ENCODE measurements at places on chromosomes 12 and 14.

GRCh38 chr14:26180221-26180620 is 417.6 kb downstream of the NOVA1 start:
- DNase-seq: no peak

GRCh38 chr12:123288751-123289346 is 17.2 kb upstream of the CDK2AP1 start:
- DNase-seq: no peak

DNA sequence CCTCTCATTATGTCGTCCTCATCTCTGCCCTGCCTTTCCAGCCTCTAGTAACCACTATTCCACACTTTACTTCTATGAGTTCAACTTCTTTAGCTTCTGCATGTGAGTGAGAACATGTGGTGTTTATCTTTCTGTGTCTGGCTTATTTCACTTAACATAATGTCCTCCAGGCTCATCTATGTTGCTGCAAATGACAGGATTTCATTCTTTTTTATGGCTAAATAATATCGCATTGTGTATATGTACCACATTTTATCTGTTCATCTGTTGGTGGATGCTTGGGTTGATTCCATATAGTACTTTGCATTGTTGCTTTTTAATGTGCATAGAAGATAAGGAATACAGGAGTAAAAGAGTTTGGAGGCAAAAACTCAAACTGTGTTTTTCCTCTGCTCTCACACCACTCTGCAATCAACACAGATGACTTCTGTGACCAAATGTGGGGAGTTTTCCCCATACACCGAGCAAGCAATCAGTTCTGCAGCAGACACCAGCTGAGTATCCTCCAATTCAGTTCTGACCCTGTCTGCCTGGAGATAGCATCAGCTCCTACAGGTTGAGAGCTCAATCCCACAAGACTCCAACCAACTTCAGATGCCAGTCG is 24.6 kb upstream of the FLVCR2 start:
- no peak for DNase-seq

DNA sequence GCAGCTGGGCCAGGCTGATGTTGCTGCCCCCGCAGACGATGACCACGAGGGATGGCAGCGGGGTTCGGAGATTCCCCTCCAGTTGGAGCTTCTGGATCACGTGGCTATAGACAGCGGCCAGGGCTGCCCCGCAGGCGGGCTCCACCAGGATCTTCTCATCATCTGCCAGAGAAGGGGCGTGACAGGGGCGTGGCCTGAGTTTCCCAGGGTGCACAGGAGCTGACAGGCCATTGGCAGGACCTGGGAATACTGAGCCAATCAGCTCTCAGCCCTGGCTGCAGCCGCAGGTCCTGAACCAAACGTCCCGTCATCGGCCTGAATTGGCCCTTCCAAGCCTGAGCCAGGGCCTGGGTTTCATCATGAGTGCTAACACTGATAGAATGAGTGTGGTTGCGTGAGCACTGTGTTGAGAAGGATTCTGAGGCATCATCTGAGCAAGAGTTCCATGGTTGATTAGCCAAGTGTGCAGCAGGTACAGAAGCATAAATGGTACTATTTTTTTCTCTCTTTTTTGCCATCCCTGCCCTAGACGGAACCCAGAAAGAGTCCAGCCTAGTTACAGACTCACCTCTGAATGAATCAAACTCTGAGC is 10.6 kb downstream of the SDS start:
- DNase-seq: no peak

DNA sequence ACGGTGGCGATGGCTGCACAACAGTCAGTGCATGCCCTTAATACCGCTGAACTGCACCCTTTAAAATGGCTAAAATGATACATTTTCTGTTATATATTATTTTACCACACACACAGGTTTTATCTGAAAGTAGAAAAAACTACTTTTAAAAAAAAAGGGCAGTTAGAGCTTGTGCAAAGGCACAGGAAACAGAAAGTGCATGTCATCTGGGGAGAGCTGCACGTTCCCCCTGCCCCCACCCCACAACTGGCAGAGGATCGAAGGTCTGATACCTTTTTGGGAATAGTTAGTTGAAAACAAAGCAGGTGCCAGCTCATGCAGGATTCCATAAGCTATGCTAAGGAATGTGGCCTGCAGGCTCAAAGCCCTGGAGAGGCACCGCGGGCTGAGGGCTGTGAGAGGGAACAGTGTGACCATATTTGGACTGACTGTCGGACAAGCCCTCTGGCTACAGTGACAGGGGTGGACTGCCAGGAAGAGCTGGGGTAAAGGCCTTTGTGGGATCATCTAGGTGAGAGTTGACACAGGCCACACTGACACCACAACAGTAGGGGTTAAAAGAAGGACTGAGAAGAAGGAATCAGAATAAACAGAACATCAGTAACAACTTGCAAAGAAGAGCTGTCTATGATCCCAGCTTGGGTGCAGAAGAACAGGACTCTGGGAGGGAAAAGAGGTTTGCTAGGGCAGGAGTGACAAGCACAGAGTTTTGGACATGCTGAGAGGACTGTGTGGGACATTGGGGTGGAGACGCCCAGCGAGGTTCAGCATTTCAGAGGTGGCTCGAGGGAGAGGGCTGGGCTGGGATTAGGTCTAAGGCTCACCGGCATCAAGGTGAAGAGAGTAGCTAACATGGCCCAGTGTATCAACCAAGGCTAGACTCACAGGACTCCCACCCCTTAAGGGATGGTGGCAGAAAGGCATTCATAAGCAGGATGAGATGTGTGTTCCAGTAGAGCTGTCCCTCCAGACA is 54.6 kb downstream of the ACTN1 start:
- peak; percentile 16 for DNase-seq

DNA sequence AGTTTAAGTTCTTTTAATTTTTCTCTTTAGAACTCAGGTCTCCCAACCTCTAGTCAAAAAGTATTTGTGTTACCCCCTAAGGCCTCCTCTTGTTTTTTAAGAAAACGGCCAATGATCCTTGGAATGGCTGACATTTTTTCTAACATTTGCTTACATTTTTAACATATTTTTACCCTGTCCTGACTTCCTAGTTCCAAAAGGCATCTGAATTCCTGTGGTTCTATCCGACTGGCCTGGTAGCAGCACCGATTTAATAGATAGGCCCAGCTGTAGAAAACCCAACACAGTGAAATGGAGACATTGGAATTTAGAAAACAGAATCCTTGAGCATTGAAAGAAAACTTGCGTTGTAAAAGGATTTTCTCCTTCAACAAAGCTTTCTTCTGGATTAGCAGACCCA is 134.7 kb upstream of the GSC start:
- no peak for DNase-seq

DNA sequence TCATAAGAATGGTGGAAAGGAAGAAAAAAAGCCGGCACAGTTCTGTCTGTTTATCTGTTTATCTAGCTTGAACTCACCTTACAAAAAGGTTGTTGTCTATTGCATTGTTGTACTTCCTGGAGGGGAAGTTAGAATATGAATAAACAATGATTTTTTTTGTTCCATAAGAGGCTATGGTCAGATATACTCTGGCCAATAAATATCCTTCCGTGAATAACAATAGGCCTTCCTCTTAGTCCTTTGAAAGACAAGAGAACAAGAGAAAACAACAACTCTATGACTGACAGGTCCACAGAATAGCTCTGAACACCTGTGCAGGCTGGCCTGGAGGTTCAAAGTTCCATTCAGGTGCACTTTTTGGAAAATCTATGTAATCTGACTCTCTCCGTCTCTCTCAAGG is 192.8 kb upstream of the KRR1 start:
- DNase-seq: no peak

DNA sequence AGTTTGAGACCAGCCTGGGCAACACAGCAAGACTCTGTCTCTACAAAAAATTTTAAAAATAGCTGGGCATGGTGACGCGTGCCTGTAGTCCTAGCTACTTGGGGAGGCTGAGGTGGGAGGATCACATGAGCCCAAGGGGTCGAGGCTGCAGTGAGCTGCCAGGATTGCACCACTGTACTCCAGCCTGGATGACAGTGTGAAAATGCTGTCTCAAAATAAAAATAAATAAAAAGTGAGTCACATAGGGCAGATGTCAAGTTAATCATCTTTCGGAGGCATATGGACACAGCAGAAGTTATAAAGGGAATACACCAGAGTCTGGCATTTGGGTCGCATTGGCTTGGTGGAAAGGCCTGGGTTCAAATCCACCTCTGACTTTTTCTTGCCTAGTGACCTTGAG is 92.7 kb downstream of the PHETA1 start:
- DNase-seq: no peak

DNA sequence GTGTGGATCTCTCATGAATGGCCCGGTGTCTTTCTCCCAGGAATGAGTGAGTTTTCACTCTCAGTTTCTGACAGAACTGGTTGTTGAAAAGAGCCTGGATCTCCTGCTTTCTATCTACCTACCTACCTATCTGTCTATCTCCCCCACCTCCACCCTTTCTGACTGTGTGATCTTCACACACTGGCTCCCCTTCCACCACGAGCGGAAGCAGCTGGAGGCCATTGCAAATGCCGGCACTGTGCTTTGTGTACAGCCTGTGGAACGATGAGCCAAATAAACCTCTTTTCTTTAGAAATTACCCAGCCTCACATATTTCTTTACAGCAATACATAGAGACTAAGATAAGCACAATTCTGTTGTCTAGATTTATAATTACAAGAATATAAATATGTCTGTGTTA is 7.2 kb downstream of the GSKIP start:
- no peak for DNase-seq

DNA sequence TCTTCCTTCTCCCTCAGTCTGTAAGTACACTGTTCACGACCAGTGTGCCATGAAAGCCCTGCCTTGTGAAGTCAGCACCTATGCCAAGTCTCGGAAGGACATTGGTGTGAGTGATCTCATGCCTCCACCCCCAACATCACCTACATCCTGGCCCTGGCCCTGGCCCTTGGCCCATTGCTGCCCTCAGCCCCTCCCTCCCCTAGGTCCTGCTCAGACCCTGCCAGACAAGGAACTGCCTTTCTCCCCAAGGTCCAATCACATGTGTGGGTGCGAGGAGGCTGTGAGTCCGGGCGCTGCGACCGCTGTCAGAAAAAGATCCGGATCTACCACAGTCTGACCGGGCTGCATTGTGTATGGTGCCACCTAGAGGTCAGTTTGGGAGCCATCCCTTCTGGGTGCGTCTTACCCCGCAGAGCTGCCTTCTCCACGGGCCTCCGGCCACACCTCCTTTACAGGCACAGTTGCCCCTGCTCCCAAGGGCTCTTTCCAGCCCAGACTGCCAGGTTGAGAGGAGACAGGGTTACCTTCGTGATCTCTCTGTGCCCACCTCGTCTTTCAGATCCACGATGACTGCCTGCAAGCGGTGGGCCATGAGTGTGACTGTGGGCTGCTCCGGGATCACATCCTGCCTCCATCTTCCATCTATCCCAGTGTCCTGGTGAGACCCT is 9.2 kb downstream of the DGKA start:
- DNase-seq: no peak

GRCh38 chr12:113478351-113479011 is 6.8 kb upstream of the LHX5 start:
- no peak for DNase-seq

DNA sequence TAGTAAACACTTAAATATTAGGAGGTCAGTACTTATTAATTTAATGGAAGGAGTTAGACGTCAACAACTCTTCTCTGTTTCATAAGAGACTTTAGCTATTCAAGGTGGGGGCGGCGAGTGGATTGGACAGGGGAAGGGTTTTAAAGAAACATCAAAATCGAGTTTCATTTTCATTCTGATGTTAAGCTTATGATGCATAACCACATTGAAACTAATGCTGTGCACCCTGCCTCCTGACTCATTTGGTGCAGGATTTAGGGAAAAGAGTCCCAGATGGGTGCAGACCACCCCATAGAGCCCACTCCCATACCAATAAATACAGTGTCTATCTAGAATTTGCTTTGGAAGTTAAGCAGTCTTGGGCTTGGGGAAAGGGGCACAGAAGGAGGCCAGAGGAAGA is 7.4 kb downstream of the ZBTB39 start:
- no peak for DNase-seq

GRCh38 chr12:53258541-53259539 is 9.3 kb upstream of the ESPL1 start:
- no peak for DNase-seq

DNA sequence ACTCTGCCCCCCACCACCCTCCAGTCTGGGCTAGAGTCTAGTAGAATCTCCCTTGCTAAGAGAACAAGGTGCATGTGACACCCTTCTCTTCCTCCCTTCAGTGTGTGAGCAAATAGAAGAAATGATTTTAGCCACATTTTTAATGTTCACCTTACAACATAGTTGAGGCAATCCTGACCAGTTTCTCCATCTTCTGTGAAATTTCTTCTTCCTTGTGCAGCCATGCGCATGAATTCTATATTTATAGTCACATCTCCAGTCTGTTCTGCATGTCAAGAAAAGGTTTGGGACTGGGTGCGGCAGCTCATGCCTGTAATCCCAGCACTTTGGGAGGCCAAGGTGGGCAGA is 9.5 kb upstream of the LTA4H start:
- no peak for DNase-seq

- no peak for DNase-seq
Observed at GRCh38 chr12:113232840-113233585, 11.7 kb downstream of the TPCN1 start.

DNA sequence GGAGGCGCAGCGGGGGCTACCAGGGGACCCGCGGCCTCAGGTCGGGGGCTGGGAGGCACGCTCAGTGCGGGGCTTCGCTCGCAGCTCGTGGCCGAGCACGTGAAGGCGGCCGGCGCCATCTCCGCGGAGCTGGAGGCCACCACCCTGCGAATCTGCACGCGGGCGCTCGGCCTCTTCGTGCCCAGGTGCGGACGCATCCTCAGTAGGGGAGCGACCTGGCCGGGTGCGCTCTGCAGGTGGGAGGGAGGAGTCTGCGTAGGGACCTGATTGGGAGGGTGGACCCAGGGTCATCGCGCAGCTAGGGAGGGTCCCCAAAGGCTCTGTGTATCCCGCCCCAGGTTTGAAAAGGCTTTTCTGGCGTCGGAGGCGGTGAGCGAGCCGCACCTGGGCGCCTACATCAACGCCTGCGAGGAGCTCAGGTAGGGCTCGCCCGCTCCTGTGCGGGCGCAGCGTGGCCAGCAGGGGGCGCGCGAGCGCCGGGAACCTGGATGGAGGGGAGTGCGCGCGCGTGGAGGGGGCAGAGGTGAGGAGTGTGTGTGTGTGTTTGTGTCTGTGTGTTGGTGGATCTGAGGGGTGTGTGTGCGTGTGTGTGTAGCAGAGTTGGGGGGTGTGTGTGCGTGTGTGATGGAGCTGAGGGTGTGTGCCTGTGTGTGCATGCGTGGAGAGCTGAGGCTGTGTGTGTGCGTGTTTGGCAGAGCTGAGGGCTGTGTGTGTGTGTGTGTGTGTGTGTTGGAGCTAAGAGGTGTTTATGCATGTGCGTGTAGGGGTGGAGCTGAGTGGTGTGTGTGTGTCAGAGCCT is 10.3 kb downstream of the EXOC3L4 start:
- no peak for DNase-seq

GRCh38 chr14:43786066-43786762 is 720.9 kb downstream of the FSCB start:
- DNase-seq: no peak

- no peak for DNase-seq
Observed at GRCh38 chr14:64786296-64787149, 82.3 kb downstream of the PLEKHG3 start.

- DNase-seq: no peak
Observed at GRCh38 chr12:43586646-43587245, 34.7 kb upstream of the ADAMTS20 start.

GRCh38 chr12:72011374-72011773 is 72.7 kb downstream of the TPH2 start:
- no peak for DNase-seq

All from kidney epithelial cell (primary cell).